ENCODE measurements at places on chromosomes 6 and 20.

- DNase-seq: no peak
Measured at GRCh38 chr6:48419992-48420391, 309.0 kb upstream of the PTCHD4 start.

DNA sequence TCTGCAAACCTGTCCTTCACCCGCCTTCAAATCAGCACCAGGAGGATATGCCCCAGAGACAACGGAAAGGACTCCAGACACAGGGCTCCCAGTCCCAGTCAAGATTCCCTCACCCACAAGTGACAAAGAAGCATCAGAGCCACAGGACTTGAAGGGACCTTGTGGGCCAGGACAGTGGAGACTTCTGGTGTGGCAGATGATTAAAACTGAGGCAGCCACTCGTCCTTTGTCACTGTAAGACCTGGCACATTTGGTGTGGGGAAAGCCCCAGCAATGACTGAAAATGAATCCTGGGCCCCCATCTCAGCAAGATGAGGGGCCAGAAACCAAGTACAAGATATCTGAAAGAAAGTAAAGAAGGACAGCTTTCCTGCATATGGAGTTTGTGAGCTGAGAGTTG lies 15.6 kb upstream of the GMPR start:
- DNase-seq: no peak

- no peak for DNase-seq
Measured at GRCh38 chr6:167078745-167079144, 44.2 kb upstream of the CCR6 start.

DNA sequence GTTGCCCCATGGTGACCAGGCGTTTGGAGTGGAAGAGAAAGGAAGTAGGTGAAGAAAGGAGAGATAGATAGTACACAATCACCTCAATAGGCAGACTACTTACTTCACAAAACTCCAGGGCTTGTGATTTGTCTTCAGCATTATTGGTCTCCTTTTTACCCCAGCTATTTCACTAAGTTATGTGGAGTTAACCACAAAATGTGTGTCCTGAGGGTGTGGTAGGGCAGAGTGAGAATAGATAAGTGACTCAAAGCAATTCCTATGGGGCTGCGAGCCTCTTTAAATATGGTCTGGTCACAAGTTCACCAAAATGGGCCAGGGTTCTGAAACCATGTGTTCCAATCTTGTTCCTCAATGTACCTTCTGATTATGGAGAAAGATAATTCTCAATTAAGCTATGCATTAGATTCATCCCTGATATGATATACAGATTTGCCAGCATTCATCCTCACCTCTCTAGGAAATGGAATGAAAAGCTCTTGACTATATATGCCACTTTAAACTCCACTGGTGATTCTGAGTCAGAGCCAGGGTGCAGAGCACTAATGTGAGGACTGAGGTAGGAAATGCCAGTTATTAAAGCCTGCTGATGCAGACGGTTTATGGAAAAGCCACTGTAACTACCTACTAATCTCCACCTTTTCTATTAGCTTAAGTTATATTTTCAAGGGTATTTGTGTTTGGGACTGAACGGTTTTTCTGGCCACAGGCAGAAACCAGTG lies 310.6 kb upstream of the MANEA start:
- no peak for DNase-seq

- no peak for DNase-seq
Measured at GRCh38 chr6:161161889-161162624, 111.8 kb downstream of the AGPAT4 start.

DNA sequence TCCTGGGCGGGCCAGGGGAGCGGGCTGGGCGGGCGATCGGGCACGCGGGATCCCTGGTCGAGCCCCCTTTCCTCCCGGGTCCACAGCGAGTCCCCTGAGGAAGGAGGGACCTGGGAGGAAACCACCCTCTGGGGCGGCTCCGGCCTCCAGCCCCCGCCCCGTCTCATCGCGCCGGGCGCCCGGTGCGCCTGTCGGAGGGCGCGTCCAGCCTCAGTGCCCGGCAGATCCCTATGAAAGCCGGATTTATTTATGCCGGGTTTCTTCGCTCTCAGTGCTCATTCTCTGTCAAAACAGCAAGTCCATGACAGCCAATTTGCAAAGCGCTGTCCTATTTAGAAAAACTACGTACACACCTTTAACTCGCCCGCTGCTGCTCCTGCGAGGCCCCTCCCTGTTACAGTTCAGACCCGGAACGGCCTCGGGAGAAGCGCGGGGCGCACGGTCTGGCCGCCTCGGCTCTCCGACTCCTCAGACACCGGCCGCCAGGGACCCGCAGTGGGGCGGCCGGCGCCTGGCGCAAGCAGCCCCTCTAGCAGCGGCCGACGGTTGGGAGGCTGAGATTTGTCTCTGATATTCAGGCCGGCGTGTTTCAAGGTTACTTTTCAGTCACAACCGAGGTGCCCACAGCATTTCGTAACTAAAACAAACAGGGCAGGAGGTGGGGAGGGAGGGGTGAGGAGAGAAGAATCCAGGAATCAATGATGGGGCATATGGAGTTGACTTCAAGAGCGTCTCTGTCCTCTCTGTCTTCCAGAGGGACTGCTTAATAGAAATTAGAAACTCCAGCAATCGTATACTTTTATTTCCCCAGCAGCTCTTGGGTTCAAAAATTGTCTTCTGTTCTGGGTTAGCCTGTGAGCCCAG lies 782 bp upstream of the FOXA2 start:
- no peak for DNase-seq

DNA sequence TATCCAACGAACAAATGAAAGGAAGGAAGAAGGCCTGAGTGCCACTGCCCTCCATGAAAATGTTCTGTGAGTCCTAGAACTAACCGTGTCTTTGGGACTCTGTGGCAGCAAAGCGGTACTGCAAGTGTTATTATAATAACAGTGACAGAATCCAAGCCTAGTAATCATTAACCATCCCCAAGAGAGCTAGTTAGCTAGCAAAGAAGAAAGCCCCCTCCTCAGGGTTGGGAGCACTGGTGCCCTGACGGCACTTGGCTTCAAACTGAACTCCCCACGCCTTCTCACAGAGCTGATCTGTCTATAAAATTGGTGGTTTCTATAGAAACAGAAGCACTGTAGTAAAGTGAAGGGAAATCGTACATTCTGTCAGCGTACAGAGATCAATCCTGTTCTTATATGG lies 239.8 kb downstream of the PTPRT start:
- no peak for DNase-seq

- no peak for DNase-seq
Measured at GRCh38 chr6:114648847-114649246, 306.0 kb upstream of the HS3ST5 start.

- DNase-seq: no peak
Measured at GRCh38 chr6:156832669-156833068, 55.5 kb downstream of the ARID1B start.

GRCh38 chr6:161107779-161108730 lies 116.5 kb downstream of the MAP3K4 start:
- DNase-seq: no peak

- peak; percentile 21 for DNase-seq
Measured at GRCh38 chr20:3350422-3350821, 57.0 kb downstream of the DNAAF9 start.

DNA sequence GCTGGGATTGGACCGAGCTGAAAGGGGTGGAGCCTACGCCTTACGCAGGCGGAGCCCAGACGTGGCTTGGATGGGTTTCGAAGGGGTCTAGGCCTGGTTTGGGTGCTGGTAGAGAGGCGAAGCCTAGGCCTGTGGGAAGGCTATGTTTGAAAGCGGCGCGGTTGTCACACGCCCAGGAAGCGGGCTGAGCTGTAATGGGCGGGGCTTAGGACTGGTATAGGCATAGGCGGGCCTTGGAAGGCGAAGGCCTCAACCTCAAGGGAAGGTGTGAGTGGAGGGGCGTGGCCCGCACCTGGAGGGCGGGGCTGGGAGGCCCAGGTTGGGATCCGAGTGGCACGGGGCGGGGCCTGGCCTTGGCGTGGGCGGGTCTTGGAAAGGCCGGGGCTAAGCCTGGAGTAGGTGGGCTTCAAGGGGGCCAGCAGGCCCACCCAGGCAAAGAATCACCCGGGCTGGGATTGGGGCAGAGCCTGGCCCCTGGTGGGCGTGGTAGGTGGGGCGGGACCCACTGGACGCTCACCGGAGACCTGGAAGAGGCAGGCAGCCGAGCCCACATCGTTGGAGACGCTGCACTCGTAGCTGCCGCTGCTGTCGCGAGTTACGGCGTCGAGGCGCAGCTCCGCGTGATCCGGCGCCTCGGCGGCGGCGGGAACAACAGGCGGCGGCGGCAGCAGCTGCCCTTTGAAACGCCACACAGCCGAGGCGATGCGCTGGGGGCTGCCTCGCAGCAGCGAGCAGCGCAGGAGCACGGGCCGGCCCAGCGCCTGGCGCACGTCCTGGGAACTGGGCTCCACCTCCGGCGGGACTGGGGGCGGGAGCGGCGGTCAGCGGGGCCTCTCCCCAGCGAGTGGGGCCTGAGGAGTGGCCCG lies 49.0 kb downstream of the MDGA1 start:
- no peak for DNase-seq

DNA sequence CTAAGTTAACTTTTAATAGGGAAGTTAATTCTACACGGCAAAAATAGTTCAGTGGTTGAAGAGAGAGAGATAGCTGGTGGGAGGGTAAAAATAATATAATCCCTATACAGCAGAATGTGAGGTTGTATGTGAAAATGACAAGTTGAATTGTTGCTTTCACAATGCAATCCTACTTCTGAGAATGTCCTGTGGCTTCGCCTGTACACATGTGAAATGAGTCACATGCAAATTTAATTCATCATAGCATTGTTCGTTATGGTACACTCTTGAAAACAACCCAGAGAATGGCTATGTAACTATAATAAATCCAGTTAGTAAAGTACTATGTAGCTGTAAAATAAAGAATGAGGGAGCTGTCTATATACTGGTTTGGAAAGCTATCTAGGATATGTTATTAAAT lies 46.0 kb upstream of the HINT3 start:
- DNase-seq: no peak

DNA sequence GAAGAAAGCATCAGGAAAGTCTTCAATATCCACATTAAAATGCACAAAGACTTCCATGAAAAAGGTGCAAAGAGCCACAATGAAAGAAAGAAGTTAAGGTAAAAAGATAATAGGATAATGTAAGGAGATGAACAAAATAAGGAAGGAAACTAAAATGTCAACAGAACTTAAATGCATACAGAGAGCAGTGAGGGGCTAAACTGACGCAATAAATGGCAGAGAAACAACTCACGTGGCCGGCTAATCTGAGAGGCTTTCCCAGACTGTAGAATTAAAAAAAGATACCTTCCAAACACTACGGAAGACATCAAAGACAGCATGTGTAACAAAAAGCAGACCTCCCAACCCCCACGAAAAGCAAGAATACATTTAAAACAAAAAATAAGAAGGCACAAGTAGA lies 73.7 kb downstream of the GMDS start:
- peak; percentile 37 for DNase-seq

DNA sequence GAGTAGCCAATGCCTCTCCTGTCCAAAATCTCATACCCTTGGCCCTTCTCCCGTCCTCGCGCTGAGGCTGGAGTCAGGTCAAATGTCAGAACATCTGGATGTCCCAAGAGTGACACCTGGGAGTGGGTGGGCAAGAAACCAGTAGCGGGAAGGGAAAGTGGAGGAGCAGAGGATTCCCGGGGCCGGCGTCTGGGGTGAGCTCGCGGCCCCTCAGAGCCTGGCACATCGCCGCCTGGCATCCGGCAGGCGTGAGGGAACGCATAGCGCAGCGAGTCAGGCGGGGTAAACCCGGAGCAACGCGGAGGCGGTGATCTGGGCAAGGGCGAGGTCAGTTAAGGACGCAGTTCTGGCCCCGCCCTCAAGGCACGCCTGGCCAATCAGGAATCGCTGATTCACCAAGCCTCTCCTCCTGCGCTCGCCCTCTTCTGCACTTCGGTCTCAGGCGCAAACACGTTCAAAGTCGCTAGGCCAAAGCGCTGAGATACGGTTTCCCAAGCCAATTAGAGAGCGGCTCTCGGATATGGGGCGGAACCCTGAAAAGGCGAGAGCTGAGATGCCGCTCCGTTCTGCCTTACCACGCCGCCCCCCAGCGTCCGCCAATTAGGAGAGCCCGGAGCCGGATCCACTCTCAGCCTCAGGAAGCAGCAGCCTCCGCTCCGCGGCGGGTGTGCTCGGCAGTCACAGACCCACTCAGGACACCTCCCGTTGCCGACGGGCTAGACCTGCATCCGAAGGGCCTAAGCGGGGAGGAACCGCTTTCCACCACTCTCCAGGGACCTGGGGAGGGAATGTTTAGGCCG lies 22.5 kb downstream of the VPS52 start:
- peak; percentile 100 for DNase-seq

- no peak for DNase-seq
Measured at GRCh38 chr6:150711584-150712504, 112.2 kb downstream of the PLEKHG1 start.

DNA sequence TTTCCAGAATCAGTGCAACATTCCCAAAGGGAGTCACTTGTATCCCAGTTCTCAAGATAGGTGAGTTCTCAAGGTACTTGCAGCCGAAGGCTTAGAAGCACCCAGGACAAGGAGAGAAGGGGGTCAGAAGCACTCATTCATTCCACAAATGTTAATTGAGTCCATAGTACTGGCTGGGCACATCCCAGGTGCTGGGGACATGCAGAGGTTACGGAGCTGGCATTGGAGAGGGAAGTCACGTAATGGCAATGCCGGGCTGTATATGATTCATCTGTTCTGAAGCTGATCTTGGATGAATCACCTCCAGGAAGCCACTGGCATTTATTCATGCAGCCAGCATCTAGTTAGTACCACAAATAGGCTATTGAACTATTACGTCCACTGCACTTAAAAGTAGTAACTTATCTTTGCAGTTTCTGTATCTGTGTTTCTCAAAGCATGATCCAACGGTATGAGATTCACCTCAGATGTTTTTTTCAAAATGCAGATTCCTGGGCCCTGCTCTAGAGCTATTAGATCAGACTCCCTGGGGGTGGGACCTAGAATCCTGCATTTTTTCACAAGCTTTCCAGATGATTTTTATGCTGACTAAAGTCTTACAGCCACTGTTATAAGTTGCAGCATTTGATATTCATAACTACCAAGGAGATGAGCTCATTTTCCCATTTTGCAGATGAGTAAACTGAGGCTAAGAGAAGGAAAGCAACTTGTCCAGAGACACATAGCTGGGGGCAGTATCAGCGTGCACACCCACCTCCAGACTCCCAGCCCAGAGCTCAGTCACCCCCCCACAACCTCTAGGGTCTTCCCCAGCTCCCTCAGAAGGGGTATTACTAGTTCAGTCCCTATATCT lies 44.1 kb upstream of the ID1 start:
- no peak for DNase-seq

DNA sequence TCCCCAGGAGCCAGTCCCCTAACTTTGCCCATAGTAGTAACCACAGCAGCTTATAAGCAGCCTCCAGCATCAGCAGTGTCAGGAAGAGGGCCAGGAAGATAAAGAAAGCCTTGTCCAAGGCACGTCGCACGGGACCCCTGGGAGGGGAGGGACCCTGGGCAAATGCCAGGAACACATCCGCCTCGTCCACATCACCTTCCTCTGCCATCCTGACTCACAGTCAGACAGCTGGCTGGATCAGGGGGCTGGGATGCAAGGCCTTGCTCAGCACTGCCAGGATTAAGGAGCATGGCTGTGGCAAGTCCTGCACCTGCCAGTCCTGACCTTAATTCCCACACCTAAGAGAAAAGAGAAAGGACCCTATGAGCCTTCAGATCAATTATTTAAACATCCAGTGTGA lies 11.5 kb upstream of the ZBTB22 start:
- DNase-seq: no peak

Data from KBM-7 (cell line).